ENCODE measurements at places on chromosomes 1 and 21.

- DNase-seq = no peak
Measured at GRCh38 chr1:10916991-10917390, 95.5 kb upstream of the TARDBP start.

DNA sequence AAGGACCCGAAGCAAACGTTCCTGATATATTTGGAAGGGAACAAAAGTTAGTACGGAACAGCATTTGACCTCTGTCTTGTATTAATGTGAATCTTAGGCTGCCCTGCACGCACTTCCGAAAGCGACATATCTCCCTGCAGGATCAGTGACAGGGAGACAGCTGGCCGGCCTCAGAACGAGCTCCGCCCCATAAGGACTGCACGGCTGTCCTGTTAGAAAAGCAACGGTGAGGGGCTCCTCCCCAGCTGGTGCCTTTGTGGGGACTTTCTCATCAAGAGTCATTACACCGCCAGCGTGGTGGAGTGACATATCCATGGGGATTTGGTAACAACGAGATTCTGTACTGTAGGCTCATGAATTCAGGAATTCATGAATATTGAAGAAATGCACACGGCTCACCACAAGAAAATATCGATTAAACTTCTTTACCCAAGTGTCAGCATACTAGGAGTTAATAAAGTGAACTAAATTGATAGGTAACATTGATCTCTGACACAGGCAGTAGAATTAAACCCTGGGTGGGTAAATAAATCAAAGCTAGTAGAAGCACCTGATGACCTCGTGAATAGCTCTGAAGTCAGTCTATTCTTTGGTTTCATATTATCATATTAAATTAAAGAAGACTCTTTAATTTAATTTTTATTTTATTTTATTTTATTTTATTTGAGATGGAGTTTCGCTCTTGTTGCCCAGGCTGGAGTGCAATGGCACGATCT, 8.1 kb upstream of the GREM2 start:
- no peak for DNase-seq

- no peak for DNase-seq
Measured at GRCh38 chr1:15151871-15152270, 1.7 kb upstream of the TMEM51 start.

- DNase-seq = no peak
Measured at GRCh38 chr1:2967881-2968280, 53.4 kb upstream of the ACTRT2 start.

GRCh38 chr1:1068517-1069055, 5.5 kb downstream of the RNF223 start:
- no peak for DNase-seq

DNA sequence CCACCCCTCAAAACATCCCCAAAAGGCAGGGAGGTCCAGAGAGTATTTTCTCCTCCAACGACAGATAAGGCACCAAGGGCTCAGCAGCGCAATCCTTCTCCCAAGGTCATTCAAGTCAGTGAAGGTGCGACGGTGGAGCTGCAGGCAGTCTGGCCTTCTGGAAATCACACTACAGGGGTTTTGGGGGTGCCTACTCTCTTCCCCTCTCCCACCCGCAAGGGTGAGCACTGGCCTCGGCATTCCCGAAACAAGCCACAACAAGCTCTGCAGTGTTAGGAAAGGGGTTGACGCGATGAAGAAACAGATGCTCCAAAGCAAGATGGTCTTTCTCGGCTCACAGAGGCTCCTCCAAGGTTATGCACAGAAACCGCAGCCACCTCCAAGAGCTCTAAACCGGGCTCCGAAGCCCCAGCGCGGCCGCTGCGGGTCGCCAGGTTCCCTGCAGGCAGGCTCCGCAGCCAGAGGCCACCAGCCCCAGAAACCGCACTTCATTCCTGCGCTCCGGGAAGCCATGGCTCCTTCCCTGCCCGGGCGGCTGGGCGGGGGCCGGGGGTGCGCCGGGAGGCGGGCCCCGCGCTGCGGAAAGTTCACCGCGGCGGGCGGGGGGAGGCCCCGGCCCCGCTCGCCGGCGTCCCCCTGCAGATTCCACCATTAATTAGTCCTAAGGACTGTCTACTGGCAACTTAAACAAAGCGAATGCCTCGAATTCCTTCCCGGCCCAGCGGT, 1.1 kb downstream of the LUZP1 start:
- DNase-seq = no peak

- DNase-seq = no peak
Measured at GRCh38 chr1:100538913-100539835, 1.2 kb downstream of the GPR88 start.

DNA sequence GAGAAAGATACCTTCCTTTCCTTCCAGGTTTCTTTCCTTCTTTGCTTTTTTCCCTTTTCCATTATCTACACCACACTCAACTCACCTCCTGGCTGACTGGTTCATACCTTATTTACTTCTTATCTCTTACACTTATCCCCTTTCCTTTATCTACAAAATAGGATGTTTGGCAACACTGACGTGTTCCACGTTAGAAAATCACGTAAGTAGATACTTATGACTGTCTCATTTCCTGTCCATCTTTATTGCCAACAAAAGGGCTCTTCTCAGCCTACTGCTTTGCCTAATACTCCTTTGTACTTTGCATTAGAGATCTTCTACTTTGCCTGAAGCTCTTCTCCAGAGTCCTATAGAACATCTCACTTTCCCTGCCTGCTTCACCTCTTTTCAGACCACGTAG, 25.1 kb downstream of the SYNJ1 start:
- no peak for DNase-seq

DNA sequence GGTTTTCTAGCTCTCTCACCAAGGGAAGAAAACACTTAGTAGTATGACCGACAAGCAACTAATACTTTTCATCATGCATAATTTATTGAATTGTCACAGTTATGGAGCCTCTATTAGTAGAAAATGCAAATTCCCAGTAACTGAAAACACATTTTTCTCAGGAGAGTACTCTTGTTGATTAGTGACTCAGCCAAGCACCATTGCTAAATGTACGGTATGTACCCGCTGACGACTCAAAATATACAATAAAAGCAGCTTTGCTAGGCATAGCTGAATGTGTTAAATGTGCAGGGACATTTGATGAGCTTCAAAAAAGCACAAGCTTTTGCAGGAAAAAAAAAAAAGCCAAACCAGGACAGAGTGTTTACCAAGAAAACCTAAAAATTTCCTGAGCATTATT, 63.9 kb downstream of the WDR64 start:
- no peak for DNase-seq

GRCh38 chr1:18283601-18284385, 176.2 kb downstream of the IGSF21 start:
- DNase-seq = no peak

GRCh38 chr1:193533853-193534252, 347.4 kb upstream of the B3GALT2 start:
- no peak for DNase-seq

- no peak for DNase-seq
Measured at GRCh38 chr1:48536477-48536876, 64.5 kb upstream of the SPATA6 start.

- no peak for DNase-seq
Measured at GRCh38 chr21:45448810-45449657, 44.1 kb downstream of the COL18A1 start.

GRCh38 chr21:27570306-27570868, 603.5 kb upstream of the ADAMTS5 start:
- DNase-seq = peak; percentile 98

GRCh38 chr1:119327450-119328155, 41.0 kb upstream of the HAO2 start:
- DNase-seq = no peak

- DNase-seq = no peak
Measured at GRCh38 chr1:179612361-179612760, 20.7 kb downstream of the TDRD5 start.

DNA sequence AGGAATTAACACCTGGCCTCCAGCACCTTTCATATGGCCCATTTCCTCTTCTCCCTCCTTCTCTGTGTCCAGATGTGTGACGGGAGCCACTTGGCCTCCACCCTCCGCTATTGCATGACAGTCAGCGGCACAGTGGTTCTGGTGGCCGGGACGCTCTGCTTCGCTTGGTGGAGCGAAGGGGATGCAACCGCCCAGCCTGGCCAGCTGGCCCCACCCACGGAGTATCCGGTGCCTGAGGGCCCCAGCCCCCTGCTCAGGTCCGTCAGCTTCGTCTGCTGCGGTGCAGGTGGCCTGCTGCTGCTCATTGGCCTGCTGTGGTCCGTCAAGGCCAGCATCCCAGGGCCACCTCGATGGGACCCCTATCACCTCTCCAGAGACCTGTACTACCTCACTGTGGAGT, 5.6 kb downstream of the TMEM61 start:
- DNase-seq = no peak

GRCh38 chr21:41786509-41786987, 19.7 kb upstream of the RIPK4 start:
- DNase-seq = no peak

GRCh38 chr1:162470216-162470615, 27.4 kb upstream of the UHMK1 start:
- no peak for DNase-seq

DNA sequence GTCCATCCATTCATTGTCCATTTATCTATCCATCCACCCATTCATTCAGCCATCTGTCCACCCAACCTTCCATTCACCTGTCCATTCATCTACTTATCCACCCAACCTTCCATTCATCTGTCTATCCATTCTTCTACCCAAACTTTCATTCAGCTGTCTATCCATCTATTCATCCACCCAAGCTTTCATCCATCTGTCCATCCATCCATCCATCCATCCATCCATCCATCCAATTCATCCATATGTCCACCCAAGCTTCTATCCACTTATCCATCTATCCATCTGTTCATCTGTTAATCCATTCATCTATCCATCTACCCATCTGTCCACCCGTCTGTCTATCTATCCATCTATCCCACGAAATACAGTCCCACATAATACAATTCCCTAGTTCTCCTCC, 21.6 kb upstream of the MAN1C1 start:
- DNase-seq = no peak

DNA sequence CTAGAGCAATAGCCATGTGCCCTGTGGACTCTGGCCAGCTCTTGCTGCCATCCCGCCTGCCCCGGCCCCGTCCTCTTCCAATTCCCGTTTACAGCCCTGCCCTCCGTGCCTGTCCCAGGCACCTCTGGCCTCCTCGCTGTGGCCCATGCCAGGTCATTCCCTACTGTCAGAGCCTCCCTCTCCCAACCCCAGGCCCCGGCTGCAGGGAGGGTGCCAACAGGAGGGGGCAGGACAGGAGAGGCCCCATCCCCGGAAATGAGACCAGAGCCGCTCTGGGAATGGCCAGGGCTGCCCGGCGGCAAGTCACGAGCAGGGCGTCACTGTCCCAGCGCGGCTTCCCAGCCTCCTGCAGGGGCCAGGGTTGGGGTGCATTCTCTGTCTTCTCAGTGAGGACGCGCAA, 23.5 kb upstream of the TSPEAR start:
- DNase-seq = no peak

GRCh38 chr1:102019530-102019929, 22.8 kb upstream of the OLFM3 start:
- DNase-seq = no peak

DNA sequence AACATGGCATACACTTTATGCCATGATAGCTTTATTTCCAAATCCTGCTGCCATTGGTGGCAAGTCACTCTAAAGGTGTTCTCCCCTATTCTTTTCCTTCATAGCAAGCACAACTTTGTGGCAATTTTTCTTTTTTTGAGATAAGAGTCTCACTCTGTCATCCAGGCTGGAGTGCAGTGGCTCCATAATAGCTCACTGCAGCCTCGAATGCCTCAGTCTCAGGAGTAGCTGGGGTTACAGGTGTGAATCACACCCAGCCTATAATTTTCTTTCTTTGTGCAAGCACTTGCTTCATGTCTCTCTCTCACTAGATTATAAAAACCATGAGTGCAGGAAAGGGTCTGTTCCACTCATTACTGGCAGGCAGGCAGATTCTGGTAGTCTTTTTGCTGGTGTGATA, 5.4 kb upstream of the KDM4A start:
- DNase-seq = no peak

GRCh38 chr1:230303822-230304221, 122.3 kb downstream of the PGBD5 start:
- DNase-seq = no peak

DNA sequence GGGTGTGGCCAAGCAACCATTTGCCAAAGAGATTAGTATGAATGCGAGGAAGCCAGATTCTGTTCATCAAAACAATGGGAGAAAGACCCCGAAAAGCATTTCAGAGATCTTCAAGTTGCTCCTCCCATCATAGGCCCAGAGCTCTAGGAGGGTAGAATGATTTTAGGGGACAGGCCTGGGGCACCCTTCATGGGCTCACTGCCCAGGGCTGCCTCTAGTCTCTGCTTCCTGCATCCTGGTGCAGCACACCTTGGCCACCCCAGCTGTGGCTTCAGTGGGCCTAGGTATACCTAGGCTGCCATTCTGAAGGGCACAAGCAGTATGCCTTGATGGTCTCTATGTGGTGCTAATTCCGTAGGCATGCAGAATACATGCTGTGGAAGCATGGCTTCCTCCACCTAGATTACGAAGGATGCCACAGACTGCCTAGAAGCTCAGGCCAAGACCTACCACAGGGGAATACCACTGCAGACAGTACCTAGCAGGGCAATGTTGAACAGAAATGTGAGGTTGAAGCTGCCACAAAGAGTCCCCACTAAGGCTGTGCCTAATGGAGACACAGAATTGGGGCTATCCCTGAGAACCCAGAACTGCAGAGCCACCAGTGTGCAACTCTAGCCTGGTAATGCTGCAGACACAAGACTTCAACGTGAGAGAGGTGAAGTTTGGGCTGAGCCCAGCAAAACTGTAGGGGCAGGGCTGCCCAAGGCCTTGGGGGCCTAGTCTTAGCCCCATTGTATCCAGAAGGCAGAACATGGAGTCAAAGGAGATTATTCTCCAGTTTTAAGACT, 158.8 kb downstream of the CLIC6 start:
- no peak for DNase-seq

DNA sequence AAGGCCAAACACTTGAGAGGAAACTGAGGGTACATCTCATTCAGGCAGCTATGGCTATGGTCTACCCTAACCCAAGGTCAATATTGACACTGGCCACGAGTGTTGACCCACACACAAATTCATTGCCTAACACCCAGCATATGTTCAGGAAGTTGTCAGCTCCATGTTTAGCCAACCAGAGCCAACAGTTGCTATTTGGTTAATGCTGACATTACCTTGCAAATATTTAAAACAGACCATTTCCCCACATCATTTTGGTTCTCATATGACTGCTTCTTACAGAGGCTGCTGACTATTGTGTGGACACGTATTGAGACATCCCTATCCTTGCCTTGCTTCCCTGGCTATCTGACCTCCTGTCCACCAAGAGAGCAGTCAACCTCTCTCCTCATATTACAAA, 97.3 kb downstream of the LMX1A start:
- no peak for DNase-seq

- no peak for DNase-seq
Measured at GRCh38 chr1:87953121-87953520, 624.4 kb downstream of the LMO4 start.

All from HS-27A (cell line).